ENCODE measurements at places on chromosomes 2 and 18. TPM values are rescaled to one million over a fixed set of nuclear protein-coding genes. Genes with fewer than 3 reads are reported as not detected.

The OTOS gene
- not detected for total RNA-seq

The DSG4 gene
- not detected for total RNA-seq

The AMER3 gene
- total RNA-seq = not detected

The EIF2B4 gene
- 57.0 TPM for total RNA-seq

The ALK gene
- total RNA-seq = not detected

The KCNJ13 gene
- total RNA-seq = not detected

The GDF7 gene
- not detected for total RNA-seq

The NT5C1B gene
- not detected for total RNA-seq

The RBKS gene
- total RNA-seq = 0.07 TPM

The TMEM37 gene
- 0.49 TPM for total RNA-seq

The DLX2 gene
- total RNA-seq = 3.6 TPM

Measured in K562 (cell line).